NCI-H82 (cell line): ENCODE measurements at places on chromosomes 16 and 17.

GRCh38 chr16:24689128-24689527 is 40.3 kb upstream of the TNRC6A start:
- DNase-seq, result peak; percentile 72

GRCh38 chr16:69888005-69888590 is 63.0 kb upstream of the CLEC18A start:
- DNase-seq, result no peak

DNA sequence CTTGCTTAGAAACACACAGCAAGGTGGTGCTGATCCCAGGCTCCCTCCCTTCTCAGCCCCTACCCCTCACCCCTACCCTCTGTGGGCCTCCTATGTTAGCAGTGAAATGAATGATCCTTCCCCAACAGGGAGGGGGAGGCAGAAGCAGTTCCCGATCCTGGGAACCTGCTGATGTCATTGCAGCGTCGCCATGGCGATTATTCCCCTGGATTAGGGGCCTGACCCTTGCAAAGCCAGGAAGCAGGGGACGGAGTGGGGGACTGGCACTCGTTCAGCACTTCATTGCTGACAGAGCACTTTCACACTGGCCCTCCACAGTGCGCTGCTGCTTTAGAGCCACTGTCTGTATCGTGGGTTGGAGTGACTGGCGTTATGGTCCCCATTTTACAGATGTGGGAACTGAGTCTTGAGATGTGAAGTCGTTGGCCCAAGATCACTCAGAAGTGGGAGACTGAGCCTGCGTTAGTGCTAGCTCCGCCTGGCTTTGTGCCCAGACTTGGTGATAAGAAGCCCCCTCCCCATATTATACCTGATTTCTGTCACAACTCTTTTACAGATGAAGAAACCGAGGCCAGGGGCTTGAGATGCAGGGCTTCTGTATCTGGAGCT is 26.6 kb downstream of the LASP1 start:
- DNase-seq, result peak; percentile 58

DNA sequence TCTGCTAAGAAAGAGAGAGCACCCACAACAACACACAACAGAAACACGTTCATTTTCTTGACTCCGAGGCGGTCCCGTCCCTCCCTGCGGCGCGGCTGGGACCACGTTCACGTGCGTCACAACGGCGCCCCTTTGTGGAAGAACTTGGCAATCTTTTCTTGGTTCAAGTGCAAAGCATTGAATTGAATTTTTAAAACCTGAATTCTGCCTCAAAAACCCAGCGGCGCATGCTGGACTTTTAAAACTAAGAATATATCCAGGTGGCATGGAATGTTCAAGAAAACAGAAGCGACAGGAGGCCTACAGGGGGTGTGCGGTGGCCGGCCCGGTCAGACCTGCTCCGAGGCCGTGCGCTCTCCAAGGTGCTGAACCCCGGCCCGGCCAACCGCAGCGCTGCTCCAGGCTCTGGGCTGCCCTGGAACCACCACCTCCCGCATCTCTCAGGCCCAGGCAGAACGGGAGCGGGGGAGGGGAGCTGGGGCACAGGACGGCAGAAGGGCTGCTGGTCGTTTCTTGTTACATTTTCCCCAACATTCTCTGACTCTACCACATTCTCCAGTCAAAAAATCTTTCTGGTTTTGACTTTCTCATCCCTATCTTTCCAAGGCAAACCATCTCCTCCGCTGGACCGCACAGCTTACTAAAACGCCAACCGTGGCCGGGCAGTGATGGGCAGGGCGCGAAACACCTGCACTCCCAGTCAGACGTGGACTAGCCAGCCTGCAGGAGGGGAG is 3.4 kb upstream of the HEXD start:
- peak; percentile 78 for DNase-seq

- DNase-seq, result peak; percentile 31
These were observed 291.9 kb upstream of the N4BP1 start for GRCh38 chr16:48901712-48902374.

DNA sequence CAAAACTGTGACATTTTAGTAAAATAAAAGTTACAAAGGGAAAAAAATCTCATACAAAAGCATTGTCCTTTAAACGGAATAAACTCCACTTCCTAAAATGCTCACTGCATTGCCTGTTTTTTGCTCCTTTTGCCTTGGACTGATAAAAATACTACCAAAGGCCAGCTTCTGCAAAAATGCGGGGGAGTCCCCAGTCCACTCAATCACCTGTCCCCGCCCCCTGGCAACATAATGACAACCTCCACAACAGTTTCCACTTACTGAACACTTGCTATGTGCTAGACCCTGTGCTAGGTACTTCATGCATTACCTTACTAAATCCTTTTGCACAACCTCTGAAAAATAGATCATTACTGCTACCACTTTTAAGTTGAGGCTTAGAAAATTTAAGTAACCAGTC is 172.7 kb upstream of the CCL2 start:
- no peak for DNase-seq

GRCh38 chr17:58334661-58335060 is 6.1 kb upstream of the TSPOAP1 start:
- DNase-seq, result no peak

GRCh38 chr16:52512297-52512987 is 34.5 kb downstream of the TOX3 start:
- DNase-seq, result no peak

GRCh38 chr17:48610282-48611211 is at the start of gene HOXB7:
Gene HOXB7, minus strand, starts transcription at chr17:48611017. Its CDS starts 99 bp downstream, at chr17:48610918.
- peak; percentile 38 for DNase-seq

- DNase-seq, result peak; percentile 55
These were observed 6.8 kb upstream of the TBC1D3B start for GRCh38 chr17:36183001-36183971.

DNA sequence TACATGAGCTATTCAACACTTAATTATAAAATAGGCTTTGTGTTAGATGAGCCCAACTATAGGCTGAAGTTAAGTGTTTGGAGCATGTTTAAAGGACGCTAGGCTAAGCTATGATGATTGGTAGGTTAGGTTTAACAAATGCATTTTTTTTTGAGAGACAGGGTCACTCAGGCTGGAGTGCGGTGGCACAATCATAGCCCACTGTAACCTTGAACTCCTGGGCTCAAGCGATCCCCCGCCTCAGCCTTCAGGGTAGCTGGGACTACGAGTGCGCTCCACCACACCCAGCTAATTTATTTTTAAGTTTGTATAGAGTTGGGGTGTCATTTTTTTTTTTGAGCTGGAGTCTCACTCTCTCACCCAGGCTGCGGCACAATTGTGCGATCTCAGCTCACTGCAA is 19.3 kb upstream of the GPRC5C start:
- no peak for DNase-seq

- peak; percentile 60 for DNase-seq
These were observed 223.6 kb upstream of the CIBAR2 start for GRCh38 chr16:85335584-85336491.

DNA sequence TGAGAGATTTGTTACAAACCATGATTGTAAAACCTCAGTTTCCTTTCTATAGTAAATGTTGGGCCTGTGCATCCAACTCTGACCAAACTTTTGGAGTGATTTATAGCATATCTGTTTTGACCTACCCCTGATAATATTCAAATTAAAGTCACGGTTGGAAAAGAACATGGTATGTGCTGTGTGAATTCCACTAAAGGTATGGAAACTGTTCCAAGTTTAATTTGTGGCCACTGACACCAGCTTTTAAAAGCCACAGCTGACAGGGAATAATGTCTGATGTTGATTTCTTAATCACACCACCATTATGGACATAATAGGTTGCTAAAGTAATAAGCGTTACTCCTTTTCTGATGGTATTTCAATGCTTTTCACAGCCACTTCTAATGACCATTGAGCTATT is 1215.9 kb downstream of the CDH8 start:
- no peak for DNase-seq

DNA sequence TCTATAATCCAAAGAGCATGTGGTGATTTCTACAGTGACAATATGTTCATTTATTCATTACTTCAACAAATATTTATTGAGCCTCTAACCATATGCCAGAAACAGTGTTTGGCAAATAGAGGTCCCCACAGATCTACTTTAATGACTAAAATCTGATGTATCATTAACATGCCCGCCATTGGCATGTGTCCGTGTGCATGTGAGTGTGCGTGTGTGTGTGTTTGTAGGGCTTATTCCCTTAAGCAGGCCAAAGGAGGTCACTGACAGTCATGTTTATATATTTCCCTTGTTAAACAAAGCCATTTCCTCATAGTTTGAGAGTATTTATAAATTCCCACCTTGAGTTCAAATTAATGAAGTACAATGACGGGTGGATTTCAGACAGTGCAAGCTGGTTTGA is 174.4 kb upstream of the IRX6 start:
- DNase-seq, result no peak
